AG10803 (cell line): ENCODE measurements at places on chromosomes 5 and 9.

DNA sequence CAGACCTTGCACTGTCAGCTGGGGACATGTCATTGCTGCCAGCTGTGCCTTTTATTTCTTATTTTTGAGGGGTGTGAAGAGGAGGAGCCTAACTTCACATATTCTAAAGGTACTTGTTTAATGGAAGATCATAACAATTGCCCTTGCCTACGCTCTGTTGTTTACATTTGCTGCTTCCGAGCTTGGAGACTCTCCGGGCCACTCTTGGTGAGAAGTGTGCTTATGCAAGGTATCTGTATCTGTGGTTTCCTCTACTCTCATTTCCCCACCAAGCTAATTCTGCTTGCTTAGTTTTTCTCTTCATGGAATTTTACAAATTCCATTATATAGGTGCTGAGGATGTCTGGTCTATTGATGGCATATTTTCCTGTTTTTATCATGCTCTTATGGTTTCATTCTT, 105.3 kb downstream of the RASGRF2 start:
- DNase-seq, result no peak

- DNase-seq, result no peak
Observed at GRCh38 chr5:38795986-38796741, 49.6 kb upstream of the OSMR start.

- peak; percentile 13 for DNase-seq
Observed at GRCh38 chr5:145283141-145283810, 551.9 kb downstream of the PRELID2 start.

DNA sequence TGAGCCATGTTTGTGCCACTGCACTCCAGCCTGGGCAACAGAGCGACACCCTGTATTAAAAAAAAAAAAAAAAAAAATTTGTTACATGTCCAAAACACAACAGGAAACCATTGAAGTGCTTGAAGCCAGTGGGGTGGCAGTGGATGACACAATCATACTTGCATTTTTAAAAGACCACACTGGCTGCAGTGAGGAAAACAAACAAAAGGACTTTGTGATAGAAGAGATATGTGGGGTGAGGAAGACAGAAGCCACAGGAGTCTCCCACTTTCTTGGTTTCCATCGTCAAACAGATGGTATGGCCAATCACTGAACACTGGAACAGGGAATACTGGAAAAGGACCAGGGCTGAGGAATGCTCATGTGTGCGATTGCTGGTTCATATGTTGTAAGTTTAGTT, 20.9 kb upstream of the COMMD10 start:
- peak; percentile 22 for DNase-seq

DNA sequence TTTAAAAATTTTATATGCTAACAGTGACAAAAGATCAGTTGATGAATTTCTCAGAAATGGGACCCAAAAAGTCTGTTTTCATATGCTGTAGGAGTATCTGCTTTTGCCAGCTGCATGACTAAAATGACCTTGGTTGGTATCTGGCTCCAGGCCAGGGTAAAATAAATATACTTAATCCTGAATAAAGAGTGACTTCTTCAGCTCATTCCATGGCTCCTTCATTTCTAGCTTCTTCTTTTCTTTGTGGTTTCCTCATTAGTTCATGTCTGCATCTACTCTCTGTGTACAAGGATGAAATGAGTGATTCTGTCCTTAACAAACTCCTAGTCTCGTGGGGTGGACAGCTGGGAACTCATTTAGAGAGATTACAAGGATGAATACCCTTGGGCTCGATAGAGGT, 36.0 kb downstream of the RCL1 start:
- peak; percentile 35 for DNase-seq

DNA sequence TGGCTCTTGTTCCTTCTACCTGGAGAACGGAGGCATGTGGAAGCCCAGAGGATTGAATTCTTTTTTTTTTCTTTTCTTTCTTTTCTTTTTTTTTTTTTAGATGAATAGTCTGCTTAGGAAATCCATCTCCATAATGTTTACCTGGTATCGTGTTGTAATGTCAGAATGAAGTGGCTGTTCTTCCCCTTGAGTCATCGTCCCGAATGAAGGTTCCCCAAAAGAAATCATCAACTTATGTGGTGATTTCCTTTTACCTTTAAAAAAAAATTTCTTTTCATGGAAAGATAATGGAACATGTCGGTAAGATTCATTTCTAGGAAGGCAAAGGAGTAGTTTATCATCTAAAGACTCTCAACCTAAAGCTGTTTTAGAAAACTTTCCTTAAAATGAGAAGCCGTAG, 59.7 kb downstream of the DOCK8 start:
- DNase-seq, result no peak

GRCh38 chr9:93635186-93636107, 59.1 kb downstream of the PHF2 start:
- no peak for DNase-seq

DNA sequence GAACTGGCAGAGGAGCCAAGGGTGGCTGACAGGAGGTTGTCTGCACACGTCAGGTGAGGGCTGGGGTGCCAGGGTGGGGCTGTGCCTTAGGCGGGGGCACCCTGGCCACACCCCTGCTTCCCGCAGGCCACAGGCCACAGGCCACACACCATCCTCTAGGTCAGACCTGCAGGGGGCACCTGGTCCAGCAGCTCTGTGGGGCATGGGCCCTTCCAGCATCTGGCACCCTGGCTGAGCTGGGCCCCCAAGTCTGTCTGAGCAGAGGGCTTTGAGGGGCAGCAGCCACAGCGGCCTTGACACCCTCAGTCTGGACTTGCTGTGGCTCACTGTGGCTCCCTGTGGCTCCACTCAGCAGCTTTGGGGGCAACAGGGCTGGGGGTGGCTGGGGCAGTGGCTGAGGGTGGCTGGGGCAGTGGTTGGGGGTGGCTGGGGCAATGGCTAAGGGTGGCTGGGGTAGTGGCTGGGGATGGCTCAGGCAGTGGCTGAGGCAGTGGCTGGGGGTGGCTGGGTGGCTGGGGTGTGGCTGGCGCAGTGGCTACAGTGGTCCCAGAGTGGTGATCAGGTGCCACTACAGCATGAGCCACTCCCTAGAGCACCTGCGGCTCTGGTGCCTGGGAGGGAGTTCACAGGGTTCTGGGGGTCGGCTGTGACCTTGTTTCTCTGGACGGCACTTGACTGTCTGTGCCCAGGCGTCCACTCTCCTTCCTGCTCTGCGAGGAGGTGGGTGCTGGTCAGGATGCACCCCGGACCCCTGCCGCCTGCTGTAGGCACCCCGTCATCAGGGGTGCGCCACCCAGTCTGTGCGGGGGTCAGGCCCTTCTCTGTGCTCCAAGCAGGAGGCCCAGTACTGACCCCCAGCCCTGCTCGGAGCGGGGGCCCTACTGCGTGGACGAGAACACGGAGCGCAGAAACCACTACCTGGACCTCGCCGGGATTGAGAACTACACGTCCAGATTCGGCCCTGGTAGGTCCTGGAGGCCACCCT, 27.1 kb downstream of the NKD2 start:
- DNase-seq, result no peak

GRCh38 chr5:150492621-150493020, 15.3 kb upstream of the NDST1 start:
- DNase-seq, result peak; percentile 84

- DNase-seq, result no peak
Observed at GRCh38 chr5:169973056-169973455, 7.2 kb downstream of the INSYN2B start.

DNA sequence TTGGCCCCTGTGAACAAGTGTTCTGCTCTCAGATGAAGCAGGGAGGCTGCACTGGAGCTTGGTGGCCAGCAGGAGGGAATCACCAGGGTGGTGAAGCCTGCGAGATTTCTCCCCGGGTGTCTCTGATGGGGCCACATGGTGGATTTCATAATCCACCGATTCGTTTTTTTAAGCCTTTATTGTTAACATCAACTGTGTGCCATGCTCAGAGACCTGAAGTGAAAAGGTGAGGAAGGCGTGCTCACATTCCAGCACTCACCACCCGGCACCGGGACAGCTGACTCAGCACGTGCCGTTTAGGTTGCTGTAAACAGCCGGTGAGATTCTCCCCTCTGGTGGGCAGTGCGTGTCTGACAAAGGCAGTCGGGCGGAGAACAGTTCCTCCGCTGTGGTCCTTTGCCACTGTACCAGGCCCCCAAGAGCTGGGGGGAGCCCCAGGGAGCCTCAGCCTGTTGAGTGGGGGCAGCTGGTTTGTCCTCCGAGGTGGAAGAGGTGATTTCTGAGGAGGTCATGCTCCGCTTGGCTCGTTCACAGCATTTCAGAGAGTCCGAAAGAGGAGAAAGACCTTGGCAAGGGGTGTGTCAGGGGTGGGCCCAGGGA, 12.7 kb upstream of the AHRR start:
- no peak for DNase-seq

- peak; percentile 31 for DNase-seq
Observed at GRCh38 chr9:110745676-110746075, 77.1 kb downstream of the MUSK start.

GRCh38 chr5:94613583-94613982, 4.8 kb downstream of the KIAA0825 start:
- DNase-seq, result no peak

DNA sequence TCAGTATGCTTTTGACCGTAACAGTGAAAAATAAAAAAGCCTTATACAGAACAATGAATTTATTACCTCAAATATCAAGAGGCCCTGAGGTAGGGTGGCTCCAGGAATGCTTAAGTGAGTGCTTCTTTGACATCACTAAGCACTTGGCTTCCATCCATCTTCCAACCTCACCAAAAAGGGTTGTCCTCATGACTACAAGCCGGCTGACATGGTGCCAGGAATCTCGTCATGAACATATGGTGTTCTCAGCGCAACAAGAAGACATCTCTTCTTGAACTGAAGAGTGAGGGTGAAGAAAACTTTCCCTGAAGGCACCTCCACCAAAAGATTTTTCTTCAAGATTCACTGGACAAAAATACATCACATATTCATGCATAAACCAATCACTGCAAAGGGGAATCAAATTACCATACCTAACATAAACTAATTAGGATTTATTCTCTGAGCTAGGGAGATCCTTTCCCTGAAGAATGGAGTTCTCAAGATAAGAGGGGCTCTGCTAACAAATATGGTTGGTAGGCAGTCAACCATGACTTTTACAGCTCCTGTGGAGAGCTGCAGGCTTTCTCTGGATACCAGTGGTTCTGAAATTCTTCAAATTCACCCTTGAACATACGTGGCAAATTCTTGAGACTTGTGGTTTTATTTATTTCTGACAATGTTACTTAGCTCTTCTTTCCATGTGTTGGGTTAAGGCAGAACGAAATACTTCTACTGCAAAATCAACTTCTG, 49.5 kb downstream of the AGXT2 start:
- DNase-seq, result peak; percentile 73

GRCh38 chr9:138062196-138062595, 184.6 kb downstream of the CACNA1B start:
- no peak for DNase-seq

- DNase-seq, result peak; percentile 24
Observed at GRCh38 chr5:16812911-16813310, 123.2 kb downstream of the MYO10 start.
